ENCODE measurements at places on chromosomes 6 and 20.

GRCh38 chr6:49849213-49849907, 17.0 kb downstream of the CRISP1 start:
- DNase-seq: peak; percentile 19

DNA sequence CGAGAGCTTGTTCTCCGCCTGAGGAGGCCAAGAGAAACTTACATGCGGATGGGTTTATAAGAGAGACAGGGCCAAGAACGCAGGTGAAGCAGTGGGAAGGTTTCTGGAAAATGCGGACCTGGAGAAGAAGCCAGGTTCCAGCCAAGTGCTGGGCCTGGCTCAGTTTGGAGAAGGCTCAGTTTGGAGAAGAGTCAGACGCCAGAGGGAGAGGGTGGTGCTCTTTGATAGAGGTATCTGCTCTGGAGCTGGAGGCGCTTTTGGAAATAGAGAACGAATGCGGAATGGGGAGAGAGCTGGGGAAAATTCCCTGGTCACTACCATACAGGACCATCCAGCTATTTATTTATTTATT, 753 bp downstream of the RSPH9 start:
- DNase-seq: no peak

GRCh38 chr6:41914869-41915530, 5.9 kb downstream of the MED20 start:
- DNase-seq: no peak

DNA sequence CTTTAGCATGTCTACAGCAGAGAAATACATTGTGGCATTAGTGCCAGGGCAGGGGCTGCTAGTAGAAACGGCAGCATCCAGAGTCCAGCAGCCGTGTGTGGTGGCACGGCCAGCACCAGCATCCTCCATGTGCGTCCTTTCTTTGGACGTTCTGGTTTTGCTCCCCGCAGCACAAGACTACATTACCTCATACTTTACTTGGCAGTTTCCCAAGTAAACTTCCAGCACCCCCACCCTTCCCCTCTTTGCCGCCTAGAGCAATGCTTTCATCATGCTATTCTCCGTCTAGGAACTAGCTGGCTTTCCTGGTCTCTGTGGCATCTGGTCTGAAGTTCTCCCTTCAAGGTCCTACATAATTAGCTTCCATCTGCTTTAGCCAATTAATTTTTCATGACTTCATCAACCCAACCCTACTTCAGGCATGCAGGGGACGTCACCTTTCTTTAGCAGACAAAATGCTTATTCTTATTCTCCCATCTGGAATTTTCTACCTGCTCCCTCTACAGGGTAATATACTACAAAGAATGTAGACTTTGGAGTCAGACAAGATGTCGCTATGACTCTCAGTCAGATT, 67.6 kb downstream of the BLOC1S5 start:
- no peak for DNase-seq

DNA sequence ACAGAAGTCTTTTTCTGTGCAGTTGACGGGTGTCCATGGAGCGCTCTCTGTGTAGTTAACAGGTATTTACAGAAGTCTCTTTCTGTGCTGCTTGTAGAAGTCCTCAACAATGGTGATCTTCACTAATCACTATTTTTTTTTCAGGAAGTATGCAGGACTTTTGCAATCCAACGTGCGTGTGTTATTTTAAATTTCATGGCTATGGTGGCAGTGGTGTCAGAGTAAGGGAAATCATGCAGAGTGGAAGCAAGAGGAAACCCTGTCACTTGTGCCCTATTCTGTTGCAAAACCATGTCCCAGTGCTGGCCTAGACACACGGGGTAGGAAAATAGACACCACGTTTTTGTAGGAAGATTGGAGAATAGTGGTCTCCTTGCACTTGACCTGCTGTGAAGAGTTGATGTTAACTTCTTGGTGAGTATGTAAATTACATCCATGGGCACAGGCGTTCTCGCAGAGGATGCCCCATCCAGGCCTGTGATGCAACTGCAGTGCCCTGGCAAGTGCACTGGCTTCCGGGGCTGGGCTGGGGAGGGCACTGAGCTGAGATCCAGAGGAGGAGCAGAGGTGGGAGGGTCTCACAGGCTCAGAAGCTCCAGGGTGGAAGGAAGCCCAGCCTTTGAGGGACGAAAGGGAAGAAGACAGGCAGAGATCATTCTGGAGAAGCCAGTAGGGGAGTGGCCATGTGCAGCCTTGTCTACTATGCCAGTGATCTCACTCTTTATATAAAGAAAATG, 146.5 kb downstream of the SYCP2 start:
- no peak for DNase-seq

DNA sequence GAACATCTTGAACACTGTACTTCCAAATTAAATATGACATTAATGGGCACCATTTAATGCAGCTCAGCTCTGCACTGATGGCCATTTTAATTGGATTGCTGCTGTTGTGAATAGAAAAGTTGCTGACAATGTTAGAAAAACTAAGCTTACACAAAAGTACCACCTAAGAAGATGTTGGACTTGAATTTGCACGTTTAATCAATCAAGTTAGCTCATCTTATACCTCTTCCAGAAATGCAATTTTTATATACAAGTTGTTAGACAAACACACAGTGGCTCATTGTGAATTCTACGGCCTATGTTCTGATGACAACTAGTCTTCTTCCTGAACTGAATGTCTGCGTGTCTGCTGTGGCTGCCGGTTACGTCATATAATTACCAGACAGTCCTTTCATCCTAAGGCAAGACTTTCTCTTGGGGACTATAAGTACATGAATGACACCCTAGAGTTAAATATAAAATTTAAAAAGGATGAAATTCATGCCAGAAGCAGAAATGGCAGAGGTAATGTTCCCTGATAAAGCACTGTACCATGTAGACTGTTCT, 330.2 kb downstream of the EPM2A start:
- DNase-seq: no peak

DNA sequence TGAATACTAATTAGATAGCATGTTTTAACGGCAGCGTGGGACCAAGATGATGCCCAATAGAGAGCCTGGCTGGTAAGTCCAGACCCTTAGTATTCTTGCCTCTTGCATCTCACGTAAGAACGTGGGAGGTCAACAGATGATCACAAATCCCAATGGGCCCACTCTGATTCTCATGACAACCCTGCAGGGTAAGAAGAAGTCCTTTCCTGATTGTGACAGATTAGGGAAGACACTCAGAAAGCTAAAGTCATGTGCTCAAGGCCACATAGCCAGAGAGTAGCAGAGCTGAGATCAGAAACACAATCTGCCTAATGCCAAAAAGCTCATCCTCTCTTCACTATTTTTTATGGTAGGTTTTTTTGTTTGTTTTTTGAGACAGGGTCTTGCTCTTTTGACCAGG, 103.8 kb downstream of the RALGAPA2 start:
- no peak for DNase-seq

DNA sequence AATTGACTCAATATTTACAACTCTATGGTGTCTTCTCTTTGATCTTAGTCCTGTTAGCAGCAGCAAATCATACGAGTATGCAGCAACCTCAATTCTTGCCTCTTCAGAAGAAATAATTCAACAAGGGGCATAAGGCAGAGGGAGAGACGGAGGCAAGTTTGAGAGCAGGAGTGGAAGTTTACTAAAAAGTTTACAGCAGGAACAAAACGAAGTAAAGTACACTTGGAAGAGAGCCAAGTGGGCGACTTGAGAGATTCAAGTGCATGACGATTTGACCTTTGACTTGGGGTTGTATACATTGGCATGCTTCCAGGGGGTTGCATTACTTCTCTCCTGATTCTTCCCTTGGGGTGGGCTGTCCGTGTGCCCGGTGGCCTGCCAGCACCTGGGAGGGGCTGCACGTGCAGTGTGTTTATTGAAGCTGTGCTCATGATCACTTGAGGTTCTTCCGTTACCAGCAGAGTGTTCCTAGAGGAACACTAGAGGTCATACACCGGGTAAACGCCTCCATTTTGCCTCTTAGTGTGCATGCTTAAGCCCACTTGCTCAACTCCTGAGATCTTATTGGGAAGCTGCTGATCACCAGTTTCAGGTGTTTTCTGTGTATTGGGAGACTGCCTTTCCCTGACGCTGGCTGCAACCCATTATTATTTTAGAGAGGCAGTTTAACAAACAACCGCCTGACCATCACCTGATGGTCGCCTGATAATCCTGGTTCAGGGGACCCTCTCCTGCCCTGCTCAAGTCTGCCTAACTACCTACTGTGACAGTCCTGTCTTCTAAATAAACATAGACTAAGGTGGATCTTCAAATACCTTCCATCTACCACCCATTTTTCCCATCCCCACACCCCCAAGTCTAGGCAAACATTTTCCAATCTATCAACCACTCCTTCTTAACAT, 172.4 kb upstream of the MYLIP start:
- DNase-seq: no peak

DNA sequence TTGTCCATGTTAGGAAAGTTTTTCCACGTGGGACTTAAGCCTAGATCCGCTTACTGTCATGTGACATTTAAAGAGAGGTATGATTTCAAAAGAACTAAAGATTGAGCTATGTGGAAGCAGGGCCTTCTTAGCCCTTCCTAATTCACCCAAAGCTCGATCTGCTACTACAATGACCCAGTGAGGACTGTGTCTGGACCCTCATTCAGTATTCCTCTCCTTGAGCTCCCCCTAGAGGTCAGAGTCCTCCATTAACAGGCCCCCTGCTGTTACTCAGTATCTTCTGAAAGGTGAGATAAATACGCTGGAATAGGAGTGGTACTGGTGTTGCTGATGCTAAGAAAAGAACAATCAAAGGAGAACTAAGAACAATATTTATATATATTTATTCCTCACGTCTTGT, 414.0 kb downstream of the GJA1 start:
- peak; percentile 52 for DNase-seq

GRCh38 chr20:62489186-62489931, 13.6 kb upstream of the GATA5 start:
- DNase-seq: no peak

DNA sequence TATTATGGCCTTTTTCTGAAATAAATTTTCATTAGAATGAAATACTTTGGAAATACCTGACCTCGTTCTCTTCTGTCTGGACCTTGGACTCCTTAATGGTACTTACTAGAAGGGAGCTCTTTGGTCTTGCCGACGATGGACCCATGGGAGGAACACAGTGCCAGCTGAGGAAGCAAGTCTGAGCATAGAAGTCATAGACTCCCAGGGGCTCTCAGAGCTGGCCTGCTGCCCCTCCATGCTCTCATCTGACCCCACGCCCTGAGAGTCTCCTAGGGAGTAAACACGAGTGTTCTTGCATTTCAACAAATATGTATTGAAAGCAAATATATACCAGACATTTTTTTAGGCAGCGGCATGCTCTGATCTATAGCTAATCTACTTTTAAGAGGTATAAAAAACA, 87.8 kb downstream of the PLEKHG1 start:
- DNase-seq: no peak

DNA sequence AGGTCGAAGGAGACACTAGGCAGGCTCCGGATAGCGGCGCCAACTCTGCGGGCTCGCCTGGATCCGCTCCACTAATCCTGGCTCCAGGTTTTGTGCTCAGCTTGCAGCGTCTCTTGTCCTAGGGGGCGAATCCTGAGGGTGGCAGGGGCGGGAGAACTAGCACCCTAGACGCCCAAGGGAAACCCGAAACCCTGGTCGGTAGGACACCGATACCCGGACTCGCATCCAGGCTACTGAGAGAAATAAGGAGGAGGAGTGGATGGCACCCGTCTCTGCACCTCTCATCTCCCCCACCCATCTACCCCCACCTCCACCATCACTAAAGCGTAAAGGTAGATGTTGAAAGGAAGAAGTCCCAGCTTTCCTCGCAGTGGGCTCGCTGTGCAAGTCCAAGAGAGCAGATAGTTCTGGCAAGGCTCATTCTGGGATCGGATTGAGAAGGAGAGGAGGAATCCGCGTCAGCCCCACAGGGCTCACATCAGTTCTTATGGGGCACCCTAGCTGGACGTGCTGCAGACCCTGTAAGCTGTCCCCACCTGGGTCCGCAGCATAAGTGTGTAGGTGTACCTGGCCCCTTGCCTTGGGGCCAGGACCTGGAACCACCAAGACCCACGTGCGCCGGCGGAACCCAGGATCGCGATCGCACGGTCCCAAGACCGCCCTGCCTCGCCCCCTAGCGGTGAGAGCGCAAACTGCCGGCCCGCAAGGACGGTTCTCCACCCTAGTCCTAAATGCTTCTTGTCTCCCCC, 6.9 kb downstream of the SLC32A1 start:
- no peak for DNase-seq

- no peak for DNase-seq
Measured at GRCh38 chr20:21083825-21084325, 22.3 kb downstream of the LINC00237 start.

- no peak for DNase-seq
Measured at GRCh38 chr6:110938171-110938570, 20.3 kb upstream of the GTF3C6 start.

DNA sequence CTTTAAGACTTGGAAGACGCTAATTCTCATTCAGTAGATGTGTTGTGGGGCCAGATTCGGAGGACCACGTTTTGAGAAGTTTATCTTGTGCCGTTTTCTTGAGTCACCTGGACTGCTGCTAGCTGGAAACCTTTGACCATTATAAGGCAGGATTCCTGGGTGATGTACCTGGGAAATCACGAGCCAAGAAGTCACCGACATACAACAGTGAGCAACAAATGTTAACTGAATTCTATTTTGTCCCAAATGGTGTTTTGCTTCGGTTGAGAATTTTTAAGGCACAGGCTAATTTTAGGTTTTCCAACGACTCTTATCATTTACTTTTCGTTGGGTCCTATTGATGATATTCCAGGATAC, 93.4 kb upstream of the BTN3A2 start:
- DNase-seq: no peak

DNA sequence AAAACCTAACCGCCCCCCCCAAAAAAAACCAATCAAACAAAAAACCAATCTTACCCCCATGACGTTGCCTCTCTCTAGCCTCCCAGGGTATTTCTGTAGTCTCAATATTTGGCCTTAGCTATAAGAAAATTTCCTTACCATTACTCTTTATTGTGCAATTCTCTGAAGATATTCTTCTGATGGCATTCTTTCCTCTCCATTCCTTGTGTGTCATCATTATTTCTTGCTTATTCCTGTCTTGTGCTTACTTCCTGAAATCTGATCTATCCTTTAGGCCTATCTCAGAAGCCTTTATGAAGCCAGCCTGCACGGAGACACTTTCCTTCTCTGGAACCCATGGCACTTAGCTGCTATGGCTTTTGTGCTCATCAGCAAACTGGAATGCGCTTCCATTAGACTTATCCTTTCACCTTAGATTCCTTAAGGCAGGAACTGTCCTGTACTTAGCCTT, 65.9 kb upstream of the DDR1 start:
- DNase-seq: no peak
